ENCODE measurements at places on chromosomes 7 and 10.

- DNase-seq = no peak
Measured at GRCh38 chr10:119807960-119808697, 64.5 kb downstream of the MCMBP start.

- DNase-seq = no peak
Measured at GRCh38 chr7:50393547-50394252, 56.5 kb downstream of the FIGNL1 start.

- DNase-seq = no peak
Measured at GRCh38 chr7:55124989-55125875, 106.4 kb downstream of the EGFR start.

GRCh38 chr10:133388973-133389818 lies 4.8 kb upstream of the MTG1 start:
- no peak for DNase-seq

DNA sequence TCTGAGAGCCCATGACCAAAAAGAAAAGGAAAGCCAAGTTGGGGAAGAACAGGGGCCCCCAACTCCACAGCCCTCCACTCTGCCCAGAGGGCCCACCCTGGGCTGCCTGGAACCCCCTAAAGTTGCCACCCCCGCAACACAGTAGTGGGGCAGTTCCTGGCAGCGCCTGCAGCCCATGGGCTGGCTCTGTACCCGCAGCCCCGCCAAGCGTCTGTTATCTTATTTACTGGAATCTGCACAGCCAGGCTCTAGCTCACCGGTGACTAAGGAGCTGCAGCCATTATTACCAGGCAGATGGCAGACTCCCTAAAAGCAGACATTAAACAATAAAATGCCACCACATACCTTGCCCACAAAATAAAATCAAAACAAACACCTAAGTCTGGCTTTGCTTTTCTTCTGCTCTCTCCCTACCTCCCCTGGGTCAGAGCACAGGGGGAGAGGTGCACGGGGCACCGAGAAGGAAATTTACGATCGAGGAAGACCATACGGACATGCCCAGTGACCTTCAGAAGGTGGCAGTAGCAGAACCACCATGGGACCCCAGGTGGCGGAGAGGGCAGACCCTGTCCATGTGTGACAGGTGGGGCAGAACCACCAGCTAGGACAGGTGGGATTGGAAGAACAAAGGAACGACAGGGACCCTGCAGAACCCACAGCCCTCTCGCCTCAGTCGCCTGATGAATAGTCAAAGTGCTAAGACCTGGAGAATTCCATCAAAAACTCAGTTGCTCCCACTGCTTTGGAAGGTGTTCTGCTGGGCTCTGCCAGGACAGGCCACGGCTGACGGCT lies 66.3 kb downstream of the PRKAG2 start:
- no peak for DNase-seq

DNA sequence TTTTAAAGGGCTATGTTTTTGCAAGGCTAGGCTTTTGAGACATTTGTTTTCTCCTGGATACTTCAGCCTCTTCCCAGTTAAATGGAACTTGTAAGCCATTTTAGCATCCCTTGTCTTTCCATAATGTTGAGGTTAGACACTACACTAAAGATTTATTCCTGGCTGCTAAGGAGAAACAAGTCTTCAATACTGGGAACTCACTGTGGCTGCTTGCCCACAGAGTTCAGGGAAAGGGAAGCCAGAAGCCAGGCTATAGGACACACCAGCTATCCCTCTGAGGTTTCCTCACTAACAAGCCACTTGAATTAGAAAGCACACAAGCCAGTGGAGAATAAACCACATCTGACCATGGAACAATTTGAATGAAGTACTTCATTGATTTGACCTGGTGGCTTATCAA lies 421.7 kb upstream of the CHRM2 start:
- DNase-seq = no peak

DNA sequence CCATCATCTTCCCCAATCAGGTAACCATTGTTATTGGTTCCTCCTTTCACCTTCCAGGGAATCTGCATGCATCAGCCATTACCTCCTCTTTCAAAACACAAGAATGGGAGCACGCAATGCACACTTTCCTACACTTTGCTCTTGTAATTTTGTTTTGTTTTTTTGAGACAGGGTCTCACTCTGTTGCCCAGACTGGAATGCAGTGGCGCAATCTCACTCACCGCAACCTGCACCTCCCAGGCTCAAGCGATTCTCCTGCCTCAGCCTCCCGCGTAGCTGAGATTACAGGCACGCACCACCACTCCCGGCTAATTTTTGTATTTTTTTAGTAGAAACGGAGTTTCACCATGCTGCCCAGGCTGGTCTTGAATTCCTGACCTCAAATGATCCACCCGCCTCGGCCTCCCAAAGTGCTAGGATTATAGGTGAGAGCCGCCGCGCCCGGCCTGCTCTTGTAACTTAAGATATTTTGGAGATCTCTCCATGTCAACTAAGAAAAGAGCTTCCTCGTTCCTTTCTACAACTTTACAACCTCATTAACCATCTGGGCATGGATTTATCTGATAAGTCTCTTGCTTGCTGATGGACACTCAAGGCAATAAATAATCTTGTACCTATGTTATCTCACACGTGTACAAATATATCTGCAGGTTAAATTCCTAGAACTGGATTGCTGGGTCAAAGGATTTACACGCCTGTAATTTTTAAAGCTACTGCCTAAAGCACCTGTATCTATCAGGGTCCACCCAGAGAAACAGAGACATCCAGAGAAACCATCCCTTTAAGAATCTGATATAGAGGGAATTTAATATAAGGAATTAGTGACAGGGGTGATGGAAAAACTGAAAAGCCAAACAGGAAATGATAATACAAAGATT lies 4.2 kb downstream of the CYTH3 start:
- no peak for DNase-seq

DNA sequence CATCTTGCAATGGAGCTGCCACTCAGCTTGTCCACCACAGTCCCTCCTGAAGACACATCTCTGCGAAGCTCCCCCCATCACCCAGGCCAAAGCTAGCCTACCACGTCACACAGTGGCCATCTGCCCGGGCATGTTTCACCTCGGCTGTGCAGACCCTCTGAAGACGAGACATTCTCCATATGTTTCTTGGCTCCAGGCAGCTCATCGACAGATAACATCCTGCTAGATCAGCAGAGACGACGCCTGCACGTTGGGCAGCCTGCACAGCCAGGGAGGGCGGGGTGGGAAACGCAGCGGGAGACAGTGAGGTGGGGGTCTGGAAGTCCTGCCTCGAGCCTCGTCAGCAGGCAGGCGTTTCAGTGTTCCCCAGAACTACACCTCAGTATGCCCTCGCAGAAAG lies 53.0 kb downstream of the PTPRN2 start:
- no peak for DNase-seq

DNA sequence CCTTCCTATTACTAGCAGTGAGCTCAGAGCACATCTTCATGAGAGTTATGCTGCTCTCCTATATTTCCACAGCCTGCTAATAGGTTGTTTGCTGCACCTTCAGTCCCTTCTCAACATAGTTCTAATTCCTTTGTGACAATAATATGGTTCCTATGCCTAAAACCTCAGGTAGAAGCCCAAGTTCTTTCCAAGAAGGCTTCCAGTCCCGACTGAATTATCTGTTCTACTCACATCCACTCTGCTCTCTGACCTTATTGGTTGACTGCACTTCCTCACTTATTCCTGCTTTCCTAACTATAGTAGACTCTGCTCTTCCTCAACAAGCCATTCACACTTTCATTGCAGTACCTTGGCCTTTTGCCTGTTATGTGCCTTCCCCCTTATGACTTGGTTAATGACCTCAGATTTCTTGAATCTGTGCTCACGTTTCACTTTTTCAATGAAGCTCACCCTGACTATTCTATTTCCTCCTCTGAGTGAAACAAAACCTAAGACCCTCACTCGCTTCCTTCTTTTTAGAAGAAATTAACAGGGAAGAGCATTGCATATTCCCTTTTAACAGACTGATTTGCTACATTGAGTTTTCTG lies 132.7 kb downstream of the MDFIC start:
- DNase-seq = no peak

DNA sequence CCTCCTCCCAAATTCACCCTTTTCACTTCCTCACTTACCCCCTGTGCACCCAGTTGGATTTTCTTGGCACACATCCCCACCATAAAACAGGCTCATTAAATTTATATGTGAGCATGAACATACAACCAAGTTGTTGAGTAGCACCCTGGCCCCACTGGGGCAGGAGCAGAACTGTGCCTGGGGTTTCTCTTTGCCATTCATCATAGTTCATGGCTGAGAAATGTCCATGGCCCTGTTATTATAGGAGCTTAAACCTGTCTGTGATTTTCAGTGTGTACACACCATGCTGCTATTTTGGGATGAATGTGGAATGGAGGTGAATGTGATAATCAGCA lies 618.8 kb downstream of the LRMDA start:
- DNase-seq = no peak

DNA sequence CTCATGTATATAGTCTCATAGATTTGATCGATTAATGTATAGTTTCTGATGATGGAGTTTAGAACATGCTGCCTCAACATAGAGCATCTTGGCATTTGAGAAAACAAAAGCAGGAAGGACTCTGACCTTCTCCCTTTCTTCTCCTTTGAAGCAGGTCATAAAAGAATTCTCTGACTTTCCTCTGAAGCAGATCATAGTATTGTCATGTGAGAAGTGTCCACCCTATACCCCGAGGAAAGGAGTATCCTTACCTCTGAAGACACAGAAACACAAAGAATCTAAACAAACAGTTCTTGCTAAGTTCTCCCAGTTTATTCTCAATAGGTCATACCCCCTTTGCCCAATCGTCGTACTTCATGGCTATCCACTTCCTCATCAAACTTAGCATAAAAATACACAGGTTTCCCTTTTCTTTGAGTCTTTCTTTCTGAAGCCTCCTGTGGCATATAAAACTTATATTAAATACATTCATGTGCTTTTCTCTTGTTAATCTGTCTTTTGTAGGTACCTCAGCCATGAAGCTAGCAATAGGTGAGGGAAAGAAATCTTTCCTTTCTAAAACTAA lies 194.9 kb downstream of the REEP3 start:
- DNase-seq = no peak

DNA sequence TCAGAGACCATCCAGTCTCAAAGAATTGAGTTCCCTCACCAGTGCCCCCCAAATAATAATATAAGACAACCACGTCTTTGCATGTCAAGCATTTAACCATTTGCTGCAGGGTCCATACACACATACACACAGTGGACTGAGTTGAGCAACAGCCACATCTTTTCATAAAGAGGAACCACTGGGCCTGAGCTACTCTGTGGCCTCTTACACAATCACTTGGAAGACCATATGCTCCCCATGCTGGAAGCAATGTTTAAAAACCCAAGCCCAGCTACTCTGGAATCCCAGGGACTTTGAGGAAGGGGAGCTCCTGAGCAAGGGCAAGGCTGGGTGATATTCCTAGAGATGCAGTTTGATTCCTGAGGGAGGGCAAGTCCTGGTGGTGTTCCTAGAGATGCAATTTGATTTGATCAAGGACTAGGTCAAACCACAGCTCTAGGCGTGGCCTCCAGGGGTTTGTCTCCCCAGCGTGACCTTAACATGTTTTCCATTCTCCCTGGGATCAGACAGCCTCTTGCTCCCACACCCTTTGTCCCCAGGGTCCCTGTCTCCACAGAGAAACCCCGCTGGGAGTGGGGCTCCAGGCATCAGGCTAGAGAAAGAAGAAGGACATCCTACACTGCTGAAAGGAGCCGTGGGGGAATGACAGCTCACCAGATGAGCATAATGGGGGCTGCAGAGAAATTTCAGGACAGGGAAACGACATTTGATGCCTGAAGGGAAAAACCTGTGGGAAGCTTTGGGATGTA lies 376.2 kb upstream of the MGMT start:
- no peak for DNase-seq

DNA sequence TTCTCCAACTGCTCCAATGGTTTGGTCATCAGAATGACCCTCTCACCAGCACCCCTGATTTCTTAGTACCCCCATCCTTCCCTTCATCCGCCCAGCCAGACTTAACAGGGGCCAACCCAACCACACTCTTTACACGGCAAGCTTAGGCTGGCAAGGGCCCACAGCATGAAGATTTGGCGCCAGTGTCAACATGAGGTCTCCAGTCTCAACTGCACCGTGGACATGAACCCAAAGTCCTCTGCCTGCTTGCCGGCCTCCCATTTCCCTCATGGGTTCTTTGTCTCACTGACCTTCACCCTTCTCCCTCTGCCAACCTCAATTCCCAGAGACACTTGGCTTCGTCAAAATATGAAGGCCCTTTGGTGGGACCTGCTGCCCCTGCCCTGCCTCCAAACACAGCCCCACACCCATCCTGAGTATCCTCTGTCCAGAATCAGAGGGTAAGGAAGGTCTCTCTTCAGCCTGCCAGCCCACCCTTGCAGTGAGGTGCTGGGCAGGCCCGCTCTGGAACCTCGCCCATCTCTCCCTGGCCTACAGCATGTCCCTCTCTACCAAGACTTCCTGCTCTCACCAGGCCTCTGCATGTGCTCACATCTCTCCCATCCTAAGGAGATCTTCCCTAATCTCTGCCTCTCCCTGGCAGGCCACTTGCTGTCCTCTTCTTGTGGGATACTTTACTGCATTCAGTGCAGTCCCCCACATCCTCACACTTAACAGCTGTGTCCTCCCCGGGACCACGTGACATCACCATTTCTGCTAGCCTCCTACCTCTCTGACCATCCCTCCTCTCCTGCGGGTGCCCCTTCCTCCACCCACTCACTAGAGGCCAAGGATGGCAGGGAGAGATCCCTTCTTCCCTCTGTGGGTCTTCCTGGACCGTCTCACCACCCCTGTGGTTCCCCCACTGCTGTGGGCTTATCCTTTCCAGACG lies 91.7 kb upstream of the ZMIZ1 start:
- DNase-seq = no peak

DNA sequence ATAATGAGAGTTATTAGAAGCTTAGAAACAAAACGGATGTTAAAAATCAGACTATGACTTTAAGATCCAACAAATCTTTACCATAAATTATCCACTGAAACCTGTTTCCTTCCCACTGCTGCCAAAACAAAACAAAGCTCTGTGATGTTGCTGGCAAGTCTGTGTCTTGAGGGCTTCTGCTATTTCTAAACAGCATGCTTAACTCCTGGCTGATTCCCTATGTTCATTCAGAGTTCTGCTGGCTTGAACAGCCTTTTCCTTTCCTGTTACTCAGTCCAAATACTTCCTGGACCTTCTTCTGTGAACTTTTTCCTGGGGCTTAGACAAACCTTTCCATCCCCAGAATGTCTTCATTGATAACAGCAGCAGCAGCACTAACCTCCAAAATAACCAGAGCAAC lies 448.1 kb downstream of the SORCS1 start:
- no peak for DNase-seq

DNA sequence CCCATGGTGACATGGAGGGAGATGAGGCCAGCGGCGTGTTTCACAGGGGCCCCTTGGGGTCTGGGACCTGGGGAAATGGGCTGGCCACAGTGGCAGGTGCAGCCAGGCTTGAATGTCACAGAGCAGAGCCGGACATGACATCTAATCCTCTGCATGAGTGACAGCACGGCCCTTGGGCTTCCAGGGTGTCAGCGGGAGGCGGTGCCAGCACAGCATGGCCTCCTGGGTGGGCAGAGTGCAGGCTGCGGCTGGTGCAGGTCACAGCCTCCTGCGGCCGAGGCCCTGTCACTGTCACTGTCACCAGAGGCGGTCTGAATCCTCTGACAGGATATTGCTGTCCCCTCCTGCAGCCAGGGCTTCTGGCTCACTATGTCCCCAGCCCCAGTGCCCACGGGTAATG lies 18.2 kb downstream of the BHLHA15 start:
- no peak for DNase-seq

- DNase-seq = no peak
Measured at GRCh38 chr10:4391683-4392082, 434.3 kb upstream of the AKR1E2 start.

GRCh38 chr7:8618441-8619070 lies 185.1 kb downstream of the NXPH1 start:
- DNase-seq = no peak
